HuH-7 (cell line): ENCODE measurements at places on chromosomes 5 and 9.
A peak's percentile ranks its signal among the peaks of the same experiment; 100 is the strongest.

GRCh38 chr5:96822686-96823459 is 15.1 kb upstream of the ERAP1 start:
- DNase-seq = no peak

- no peak for DNase-seq
Observed at GRCh38 chr9:27467486-27467885, 56.6 kb upstream of the IFNK start.

- DNase-seq = no peak
Observed at GRCh38 chr9:13568405-13568804, 288.9 kb upstream of the MPDZ start.

GRCh38 chr5:150599917-150600511 is 40.4 kb upstream of the SYNPO start:
- DNase-seq = peak; percentile 52
